ENCODE measurements at places on chromosomes 4 and X.

GRCh38 chrX:16870862-16871815 lies 977 bp upstream of the RBBP7 start:
- H3K4me3 ChIP-seq, result peak overlapping the region; percentile 73
- H3K4me1 ChIP-seq, result peaks cover 16% of the 10 kb centered on the region
- no peak for DNase-seq
- H3K27me3 ChIP-seq, result peaks cover 10% of the 10 kb centered on the region

- H3K4me3 ChIP-seq, result no peak overlapping the region
- H3K36me3 ChIP-seq, result no peaks in the 10 kb centered on the region
- no peaks in the 10 kb centered on the region for H3K4me1 ChIP-seq
- H3K27me3 ChIP-seq, result peaks cover 6% of the 10 kb centered on the region
Observed at GRCh38 chr4:82733636-82734035, 65.0 kb downstream of the SCD5 start.

DNA sequence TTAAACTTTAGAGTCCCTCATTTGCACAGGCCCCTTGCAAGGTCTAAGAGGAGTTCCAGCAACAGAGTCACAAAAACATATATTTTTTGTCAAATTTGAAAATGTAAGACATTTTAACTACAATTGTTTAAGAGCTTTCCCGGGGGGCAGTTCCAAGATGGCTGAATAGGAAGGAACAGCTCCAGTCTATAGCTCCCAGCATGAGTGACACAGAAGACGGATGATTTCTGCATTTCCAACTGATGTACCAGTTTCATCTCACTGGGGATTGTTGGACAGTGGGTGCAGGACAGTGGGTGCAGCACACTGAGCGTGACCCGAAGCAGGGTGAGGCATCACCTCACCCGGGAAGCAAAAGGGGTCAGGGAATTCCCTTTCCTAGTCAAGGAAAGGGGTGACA lies 71.4 kb upstream of the NMU start:
- no peak for DNase-seq
- no peaks in the 10 kb centered on the region for H3K36me3 ChIP-seq
- no peak overlapping the region for H3K4me3 ChIP-seq
- no peak overlapping the region for H3K27ac ChIP-seq

GRCh38 chrX:9647431-9647830 lies 118.2 kb downstream of the GPR143 start:
- no peaks in the 10 kb centered on the region for H3K27me3 ChIP-seq
- no peak overlapping the region for H3K4me3 ChIP-seq
- no peak for DNase-seq
- no peak overlapping the region for H3K27ac ChIP-seq

DNA sequence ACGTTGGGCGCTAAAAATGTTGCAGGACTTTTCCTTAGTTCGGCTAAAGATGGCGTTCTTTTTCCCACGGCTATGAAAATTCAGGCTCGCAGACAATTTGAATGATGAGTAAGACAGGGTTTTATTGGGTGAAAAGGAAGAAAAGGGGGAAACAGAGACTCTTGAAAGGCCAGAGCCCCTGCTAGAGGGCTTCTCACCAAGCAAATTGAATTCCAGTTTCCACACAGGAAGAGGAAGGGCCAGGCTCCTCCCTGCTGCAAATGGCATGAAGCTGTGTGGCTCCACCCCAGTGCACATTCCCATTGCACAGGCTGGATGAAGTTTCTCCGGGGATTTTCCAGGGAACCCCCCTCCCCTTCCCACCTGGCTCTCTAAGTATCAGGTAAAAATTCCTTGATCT lies 210.9 kb downstream of the KLHL4 start:
- no peaks in the 10 kb centered on the region for H3K27me3 ChIP-seq
- DNase-seq, result no peak
